Germinal center (tissue), 1 donor: ENCODE measurements at places on chromosomes 7 and 10.
A peak's percentile ranks its signal among the peaks of the same experiment; 100 is the strongest.

- DNase-seq: no peak
Measured at GRCh38 chr7:37826825-37827224, 21.6 kb upstream of the NME8 start.

GRCh38 chr10:43123361-43124093 lies 14.7 kb upstream of the CSGALNACT2 start:
- no peak for DNase-seq

DNA sequence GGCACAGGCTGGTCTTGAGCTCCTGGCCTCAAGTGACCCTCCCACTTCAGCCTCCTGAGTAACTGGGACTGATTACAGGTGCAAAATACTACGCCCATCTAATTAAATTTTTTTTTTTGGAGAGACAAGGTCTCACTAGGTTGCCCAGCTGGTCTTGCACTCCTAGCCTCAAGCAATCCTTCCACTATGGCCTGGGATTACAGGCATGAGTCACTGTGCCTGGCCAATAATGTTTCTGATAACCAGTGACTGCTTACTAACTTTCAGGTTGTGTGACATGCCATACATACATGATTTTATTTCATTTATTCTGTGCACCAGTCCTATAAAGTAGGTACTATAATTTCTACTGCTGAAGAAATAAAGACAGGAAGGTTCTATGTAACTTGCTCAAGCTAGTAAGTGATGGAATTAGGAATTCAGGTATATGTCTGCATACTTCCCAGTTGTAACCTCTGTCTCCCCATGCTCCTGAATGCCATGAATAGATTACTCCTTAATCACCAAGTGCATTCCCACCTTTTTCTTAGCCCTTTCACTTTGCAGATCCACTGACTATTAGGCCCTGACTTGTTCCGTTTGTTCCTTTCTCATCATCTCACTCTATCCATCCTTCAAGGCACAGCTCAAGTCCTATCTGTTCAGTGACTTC lies 28.1 kb downstream of the MCU start:
- no peak for DNase-seq

- DNase-seq: no peak
Measured at GRCh38 chr10:11403116-11403515, 208.3 kb downstream of the USP6NL start.

DNA sequence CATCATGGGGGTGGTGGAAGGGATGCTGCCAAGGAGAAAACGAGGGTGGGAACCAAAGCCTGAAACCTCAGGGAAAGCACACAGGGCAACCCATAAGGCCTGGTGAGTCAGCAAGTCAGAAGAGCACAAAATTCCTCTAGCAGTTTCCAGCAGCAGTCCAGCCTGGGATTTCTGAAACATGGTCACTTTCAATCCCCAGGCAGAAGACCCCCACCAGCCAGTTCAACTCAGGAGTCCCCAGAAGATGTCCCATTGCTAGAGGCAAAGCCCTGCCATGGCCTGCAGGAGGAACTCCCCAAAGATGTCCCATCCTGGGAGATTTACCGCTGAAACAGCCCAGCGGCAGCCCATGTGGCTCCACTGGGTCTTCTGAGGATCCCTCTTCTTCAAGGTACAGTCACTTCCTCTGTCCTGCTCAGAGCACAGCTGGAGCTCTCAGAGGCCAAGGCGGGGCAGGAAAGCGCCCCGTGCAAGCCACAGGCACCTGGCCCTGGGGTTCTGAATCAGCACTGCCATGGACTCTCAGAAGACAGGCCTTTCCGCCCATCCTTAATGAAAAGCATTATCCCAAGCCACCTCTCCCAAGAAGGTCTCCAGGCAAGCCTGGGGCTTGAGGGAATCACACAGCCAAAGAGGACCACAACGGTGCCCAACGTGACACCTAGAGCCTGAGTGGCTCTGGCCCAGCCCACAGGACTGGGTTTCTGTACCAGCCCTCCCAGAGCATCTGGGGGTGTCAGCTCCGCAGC lies 196.9 kb downstream of the GRID1 start:
- DNase-seq: no peak

DNA sequence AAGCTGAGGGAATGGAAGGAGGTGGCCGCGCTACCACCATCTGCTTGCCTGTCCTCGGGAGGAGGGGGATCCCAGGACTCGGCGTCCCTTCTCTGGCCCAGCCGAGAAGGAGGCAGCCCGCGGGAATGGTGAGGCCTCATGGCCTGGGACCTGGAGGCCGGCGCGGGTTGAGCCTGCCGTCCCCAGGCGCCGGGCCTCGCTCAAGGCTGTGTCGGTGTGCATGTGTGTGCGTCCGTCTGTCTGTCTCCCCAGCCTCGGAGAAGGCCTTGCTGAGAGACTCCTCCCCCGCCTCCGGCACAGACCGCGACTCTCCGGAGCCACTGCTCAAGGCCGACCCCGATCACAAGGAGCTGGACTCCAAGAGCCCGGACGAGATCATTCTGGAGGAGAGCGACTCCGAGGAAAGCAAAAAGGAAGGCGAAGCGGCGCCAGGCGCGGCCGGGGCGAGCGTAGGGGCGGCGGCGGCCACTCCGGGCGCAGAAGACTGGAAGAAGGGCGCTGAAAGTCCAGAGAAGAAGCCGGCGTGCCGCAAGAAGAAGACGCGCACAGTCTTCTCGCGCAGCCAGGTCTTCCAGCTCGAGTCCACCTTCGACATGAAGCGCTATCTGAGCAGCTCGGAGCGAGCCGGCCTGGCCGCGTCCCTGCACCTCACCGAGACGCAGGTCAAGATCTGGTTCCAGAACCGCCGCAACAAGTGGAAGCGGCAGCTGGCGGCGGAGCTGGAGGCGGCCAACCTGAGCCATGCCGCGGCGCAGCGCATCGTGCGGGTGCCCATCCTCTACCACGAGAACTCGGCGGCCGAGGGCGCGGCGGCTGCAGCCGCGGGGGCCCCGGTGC lies 1.3 kb downstream of the HMX3 start:
- no peak for DNase-seq

DNA sequence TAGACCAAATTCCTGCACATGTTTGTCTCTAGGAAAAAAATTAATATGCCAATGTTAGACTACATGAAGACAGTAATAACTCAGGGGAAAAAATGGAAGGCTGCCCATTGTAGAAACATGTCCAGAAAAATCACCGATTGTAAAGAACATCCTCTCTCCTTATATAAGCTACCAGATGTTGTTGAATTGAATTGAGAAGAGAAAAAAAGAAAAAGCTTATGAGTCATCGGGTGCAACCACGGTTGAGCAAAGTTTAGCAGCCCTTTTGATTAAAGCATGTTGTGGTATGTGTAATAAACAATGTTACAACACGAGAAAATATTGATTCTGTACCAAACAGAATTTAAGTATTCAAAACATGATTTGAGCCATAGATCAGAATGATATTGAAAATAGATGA lies 102.3 kb upstream of the ARHGAP21 start:
- no peak for DNase-seq

DNA sequence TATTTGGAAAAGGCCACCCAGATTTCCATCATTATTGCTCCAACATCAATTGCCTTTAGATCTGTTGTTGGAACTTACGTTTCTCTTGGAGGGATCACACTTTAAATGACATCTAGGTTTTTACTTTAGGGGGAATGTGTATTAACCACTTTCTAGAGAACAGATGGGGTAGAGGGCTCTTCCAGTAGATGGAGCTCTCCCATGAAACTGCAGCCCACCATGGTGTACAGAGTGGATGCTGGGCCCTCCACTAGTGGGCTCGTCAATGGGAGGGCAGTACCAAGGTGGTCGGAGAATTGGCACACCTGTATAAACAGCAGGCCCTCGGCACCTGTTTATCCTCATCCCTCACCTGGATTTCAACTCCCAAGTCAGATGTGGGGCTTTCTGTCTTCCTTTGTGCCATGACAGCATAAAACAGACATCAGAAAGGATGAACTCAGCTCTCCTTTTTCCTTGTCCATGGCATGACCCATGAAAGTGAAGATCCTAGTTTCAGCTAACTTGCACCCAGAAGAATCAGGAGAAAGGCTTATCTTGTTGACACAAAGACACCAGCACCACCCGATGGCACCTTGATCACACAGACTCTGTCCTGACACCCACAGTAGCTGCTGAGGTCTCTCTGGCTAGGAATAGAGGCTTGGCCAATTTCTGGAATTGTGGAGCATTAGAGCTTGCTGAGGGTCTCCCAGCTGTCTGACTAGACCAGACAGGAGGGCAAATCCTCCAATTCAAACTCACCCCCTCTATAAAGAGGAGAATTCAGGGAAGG lies 150.5 kb downstream of the CYP26A1 start:
- DNase-seq: no peak

GRCh38 chr7:81491573-81491972 lies 278.3 kb downstream of the HGF start:
- no peak for DNase-seq

- DNase-seq: no peak
Measured at GRCh38 chr7:46664453-46664852, 743.4 kb upstream of the IGFBP3 start.

- DNase-seq: no peak
Measured at GRCh38 chr10:46237815-46238510, 48.8 kb upstream of the ANTXRL start.

GRCh38 chr10:104540181-104540580 lies 100.9 kb upstream of the SORCS3 start:
- no peak for DNase-seq

GRCh38 chr10:66925896-66926715 lies at the start of gene LRRTM3:
LRRTM3 (plus strand) TSS chr10:66926036.
- DNase-seq: peak; percentile 17

- DNase-seq: no peak
Measured at GRCh38 chr7:84688671-84689070, 494.1 kb upstream of the SEMA3A start.

GRCh38 chr10:62796896-62797295 lies 7.6 kb upstream of the ADO start:
- DNase-seq: no peak
